ENCODE measurements at places on chromosomes 3 and 15.

- no peak for DNase-seq
Observed at GRCh38 chr15:85754989-85755388, 39.7 kb downstream of the KLHL25 start.

GRCh38 chr15:48388016-48388851, 57.0 kb downstream of the DUT start:
- no peak for DNase-seq

- DNase-seq, result no peak
Observed at GRCh38 chr3:80492162-80492561, 724.4 kb upstream of the ROBO1 start.

GRCh38 chr3:188326111-188326510, 172.2 kb downstream of the LPP start:
- no peak for DNase-seq

- no peak for DNase-seq
Observed at GRCh38 chr3:174767406-174767805, 91.7 kb upstream of the NAALADL2 start.

- peak; percentile 71 for DNase-seq
Observed at GRCh38 chr15:31215490-31216214, 111.0 kb upstream of the KLF13 start.

- DNase-seq, result no peak
Observed at GRCh38 chr15:33013827-33014445, 180.6 kb downstream of the FMN1 start.

- DNase-seq, result no peak
Observed at GRCh38 chr3:39879581-39879980, 70.2 kb downstream of the MYRIP start.

- no peak for DNase-seq
Observed at GRCh38 chr3:52350416-52350815, 34.3 kb downstream of the DNAH1 start.

GRCh38 chr3:191958980-191959671, 498.2 kb downstream of the PYDC2 start:
- no peak for DNase-seq

GRCh38 chr3:52694528-52695189, 8.8 kb downstream of the GNL3 start:
- DNase-seq, result no peak

GRCh38 chr15:68578175-68578979, 416 bp upstream of the CORO2B start:
- DNase-seq, result peak; percentile 60

- no peak for DNase-seq
Observed at GRCh38 chr3:41833628-41834027, 128.3 kb downstream of the ULK4 start.

- no peak for DNase-seq
Observed at GRCh38 chr3:188008582-188009213, 145.3 kb upstream of the LPP start.

GRCh38 chr3:10646531-10647335, 141.3 kb upstream of the ATP2B2 start:
- DNase-seq, result no peak

DNA sequence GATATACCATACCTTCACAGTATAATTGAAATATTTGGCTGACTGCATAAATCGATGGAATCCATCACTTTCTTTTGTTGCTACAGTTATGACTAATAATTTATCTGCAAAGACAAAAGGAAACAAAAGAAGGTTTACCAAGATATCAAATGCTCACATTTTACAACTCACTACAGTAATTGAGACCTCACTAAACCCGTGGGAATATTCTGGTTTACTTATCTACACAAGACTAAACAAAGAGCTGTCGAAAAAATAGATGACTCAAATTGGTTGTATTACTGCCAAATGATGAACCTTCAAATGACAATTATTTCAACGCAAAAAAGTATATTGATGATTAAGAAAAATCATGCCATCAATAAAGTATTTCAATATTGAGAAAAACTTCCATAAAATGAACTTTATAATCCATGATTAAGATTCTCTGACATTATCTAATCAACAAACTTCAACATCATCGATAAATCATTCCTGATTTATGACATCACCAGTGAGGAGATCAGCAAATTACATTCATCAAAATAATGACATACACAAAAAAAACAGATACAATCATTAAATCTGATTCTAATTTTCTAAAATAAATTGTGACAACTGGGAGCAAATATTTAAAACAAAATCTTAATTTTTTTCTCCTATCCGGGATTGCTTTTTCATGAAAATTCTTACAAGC, 36.7 kb downstream of the PLOD2 start:
- no peak for DNase-seq

GRCh38 chr3:172914854-172915253, 164.3 kb downstream of the ECT2 start:
- DNase-seq, result no peak

- peak; percentile 9 for DNase-seq
Observed at GRCh38 chr3:150303768-150304167, 104.3 kb upstream of the TSC22D2 start.

DNA sequence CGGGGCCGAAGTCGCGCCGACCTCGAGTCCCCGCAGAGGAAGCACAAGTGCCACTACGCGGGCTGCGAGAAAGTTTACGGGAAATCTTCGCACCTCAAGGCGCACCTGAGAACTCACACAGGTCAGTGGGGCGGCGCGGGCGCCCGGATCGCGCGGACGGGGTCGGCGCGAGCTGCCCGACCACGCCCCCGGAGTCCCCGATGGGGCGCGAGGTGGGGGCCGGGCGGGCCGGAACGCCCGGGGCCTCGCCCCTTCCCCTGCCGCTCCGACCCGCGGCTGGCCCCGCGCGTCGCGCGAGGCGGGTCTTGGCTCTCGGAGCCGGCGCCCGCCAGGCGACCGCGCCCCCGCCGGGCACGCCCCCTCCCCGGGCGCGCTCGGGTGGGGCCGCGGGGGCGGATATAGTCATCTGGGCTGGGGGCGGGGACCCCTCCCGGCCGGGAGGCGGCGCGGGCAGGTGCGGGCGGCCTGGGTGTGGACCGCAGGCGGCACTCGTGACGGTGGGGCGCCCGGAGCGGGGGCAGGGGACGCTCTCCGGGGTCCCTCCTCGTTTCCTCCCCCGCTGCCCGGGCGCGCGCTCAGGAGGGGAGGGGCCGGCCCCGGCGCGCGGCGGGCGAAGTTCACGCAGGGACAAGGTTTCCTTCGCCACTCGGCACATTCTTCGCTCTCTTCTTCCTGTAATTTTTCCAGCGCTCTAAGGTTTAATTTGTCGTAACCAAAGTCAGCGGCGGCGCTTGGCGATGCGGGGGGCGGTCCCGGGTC, 1.2 kb downstream of the KLF13 start:
- DNase-seq, result peak; percentile 58

DNA sequence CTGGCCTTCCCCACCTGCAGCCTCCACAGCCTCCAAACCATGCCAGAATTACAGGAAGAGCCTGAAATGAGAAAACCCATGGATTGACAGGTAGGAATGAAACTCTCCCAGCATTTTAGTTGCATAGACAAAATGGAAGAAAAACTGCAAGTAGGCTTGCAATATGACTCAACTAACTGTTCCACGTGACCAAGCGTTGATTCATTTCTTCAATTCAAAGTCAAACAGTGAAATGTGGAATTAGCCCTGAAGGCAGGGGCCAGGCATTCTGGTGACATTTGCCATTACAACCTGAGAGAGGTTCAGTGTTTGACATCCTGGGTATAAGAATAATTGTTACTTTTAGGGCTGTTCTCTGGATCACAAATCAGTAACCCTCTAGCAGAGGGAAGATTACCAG, 676.5 kb upstream of the CFAP20DC start:
- DNase-seq, result no peak

DNA sequence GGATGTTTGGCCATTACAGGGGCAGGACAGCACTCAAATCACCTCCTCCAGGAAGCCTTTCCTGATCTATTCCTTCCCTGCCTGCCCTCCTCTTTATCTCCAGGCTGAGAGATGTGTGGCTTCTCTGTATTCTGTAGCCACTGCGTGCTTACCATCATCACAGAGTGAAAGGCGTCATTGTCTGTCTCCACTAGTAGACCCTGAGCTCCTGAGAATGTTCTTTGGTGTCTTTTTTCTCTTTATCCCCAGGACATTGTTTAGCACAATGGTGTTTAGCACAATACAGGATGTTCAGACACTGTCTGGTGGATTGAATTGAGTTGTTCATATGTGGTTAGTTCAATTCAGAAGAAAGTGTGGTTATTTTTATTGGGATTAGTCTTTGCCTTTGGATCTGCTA, 26.2 kb upstream of the LARS2 start:
- no peak for DNase-seq

GRCh38 chr3:107745354-107745753, 222.6 kb downstream of the BBX start:
- peak; percentile 14 for DNase-seq

DNA sequence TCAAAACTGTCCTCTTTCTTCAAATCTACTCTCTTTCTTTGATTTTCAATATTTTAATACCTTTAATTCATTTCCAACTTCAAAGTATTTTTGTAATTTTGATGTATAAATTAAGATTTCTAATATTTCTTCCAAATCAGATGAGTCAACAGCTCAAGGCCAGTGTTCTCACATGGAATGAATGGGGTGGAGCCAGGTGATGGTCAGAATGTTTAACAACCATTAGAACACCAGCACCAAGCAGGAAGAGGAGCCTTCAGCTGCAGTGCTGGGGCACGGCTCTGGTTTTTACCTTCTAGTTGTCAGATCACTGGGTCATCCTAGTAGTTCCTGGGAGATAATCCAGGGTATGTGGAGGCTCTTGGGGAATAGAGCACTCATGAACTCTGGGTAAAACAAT, 494.5 kb upstream of the PDZRN3 start:
- DNase-seq, result no peak

DNA sequence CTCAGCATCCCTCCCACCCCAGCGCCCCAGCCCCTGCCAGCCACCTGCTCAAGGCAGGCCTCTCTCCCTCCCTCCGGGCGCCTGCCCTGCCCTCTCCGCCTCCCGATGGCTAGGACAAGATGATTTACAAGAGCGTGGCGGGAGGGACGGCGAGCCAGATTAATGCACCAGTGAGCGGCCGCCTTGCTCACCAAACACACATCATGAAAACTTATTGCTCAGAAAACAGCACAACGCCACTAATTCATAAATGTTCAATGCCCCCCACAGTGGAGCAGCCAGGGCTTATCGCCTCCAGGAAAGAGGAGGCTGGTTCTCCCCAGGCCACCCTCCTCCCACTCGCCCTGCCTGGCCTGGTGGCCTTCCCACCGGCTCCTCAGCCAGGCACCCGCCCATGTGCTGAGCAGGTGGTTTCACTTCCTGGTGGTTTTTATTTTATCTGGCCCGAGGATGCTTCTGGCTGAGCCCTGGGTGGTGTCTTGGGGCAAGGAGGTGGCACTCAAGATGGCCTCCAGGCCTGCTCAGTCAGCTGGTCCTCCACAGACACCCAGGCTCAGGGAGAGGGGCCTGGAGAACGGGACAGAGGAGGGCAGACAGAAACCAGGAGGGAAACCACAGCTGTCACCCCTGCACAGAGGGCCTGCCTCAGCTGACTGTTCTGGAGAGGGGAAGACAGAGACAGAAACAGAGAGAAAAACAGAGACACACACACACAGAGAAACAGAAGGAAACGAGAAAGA, 284.9 kb downstream of the UACA start:
- peak; percentile 13 for DNase-seq

DNA sequence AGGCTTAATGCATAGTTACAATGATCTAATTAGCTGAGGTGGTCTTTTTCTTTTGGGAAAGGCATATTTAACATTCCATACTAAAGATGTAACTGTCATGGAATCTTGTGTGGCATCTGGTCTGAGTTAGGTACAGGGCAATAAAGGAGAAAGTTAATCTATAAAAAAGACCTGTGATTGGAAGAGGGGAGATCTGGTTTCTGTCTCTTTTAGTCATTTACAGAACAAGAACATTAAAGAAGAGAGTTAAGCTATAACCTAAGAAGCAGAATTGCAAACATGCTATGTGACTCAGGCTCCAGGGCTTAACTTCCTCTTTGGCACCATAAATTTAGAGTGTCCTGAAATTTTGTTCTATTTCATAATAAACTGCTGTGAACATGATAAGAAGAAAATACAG, 47.2 kb upstream of the MME start:
- no peak for DNase-seq

DNA sequence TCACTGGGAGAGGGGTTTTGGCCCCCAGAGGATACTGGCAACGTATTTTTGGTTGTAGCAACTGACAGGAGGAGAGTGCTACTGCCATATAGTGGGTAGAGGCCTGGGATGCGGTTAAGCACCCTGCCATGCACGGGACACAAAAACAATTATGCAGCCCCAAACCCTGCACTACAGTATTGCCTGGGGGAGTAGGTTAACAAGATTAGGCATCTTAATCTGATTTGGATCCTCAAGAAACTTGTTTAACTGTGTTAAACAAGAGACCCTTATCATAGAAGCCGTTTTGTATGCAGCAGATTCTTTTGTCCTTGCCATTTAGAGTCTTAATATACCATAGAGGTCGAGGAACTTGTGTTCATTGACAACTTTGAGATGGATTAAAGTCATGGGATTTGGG, 3.4 kb downstream of the PHLDB2 start:
- DNase-seq, result peak; percentile 81

- no peak for DNase-seq
Observed at GRCh38 chr15:20348900-20349773, 192.5 kb downstream of the GOLGA6L6 start.

DNA sequence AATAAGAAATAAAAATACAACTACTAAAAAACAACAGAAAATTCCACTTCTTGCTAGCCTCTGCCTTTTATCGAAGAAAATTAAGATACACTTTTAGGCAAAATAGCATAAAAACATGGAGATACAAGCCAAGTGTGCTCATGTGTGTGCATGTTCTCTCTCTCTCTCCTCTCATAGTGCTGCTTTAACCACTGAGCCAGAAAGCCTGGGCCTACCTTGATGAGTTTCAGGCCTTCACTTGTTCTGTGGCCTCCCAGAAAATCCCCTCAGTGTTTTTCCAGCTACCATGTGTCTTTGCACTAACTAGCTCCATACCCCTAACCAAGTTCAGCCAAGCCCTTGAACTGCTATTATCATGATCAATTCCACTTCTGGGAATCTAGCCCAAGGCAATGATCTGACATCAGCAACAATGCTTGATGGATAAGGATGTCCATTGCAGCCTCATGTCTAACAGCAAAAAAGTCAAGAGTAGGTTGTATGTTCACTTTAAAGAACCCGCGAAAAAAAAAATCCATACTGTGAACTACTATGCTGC, 18.1 kb downstream of the CYP11A1 start:
- no peak for DNase-seq

DNA sequence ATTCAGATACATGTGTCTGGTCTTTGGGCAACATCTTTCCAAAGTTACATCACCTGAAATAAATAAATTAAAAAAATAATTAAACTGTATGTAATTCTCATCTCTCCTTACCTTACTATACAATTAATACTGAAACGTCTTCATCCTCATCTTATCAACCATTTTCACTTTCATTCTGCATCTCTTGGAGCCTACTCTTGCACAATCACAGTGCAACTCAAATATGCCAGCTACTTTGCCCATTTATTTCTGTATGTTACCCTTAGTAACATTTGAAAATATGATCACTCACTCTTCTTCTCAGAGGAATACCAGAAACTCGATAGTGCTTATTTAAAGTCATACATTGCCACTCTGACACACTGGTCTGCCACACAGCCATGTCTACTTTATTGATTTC, 1357.1 kb upstream of the CADM2 start:
- no peak for DNase-seq

- no peak for DNase-seq
Observed at GRCh38 chr3:153657046-153657445, 464.1 kb upstream of the ARHGEF26 start.

All from NCI-H524 (cell line).